ENCODE measurements at places on chromosomes 5 and 9.
A peak's percentile ranks its signal among the peaks of the same experiment; 100 is the strongest.

DNA sequence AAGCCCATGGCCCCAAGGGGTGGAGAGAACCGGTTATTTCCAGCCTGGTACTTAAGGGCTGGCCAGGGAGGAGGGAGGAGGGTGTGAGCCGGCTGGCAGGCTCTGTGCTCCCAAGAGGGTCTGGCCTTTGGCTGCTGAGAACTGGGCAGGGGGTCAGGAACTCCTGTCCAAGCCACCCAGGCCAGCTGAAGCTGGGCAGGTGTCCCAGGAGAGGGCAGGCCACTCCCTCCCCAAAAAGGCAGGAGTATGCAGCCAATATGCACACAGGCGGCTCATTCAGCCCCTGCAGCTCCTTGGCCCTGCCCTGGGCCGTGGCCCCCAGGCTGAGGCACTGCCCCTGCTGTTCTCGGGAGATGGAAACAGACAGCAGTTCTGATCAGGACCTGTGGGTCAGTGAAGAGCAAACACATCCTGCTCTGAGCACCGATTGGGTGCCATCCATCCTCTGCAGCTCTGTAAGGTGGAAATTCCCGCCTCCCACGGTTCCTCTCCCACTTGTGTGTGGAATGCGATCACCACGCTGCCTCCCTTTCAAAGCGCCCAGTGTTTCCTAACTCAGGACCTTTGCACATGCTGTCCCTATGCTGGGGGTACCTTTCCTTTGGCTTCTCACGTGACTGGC is 17.1 kb upstream of the KIF12 start:
- H3K4me1 ChIP-seq, result no peaks in the 10 kb centered on the region
- H3K27me3 ChIP-seq, result peaks cover 16% of the 10 kb centered on the region
- H3K4me3 ChIP-seq, result no peak overlapping the region
- no peak overlapping the region for H3K27ac ChIP-seq

- no peak for DNase-seq
- no peak overlapping the region for H3K27ac ChIP-seq
- no peak overlapping the region for H3K4me3 ChIP-seq
- no peaks in the 10 kb centered on the region for H3K36me3 ChIP-seq
- H3K4me1 ChIP-seq, result peaks cover 12% of the 10 kb centered on the region
- H3K27me3 ChIP-seq, result peaks cover 26% of the 10 kb centered on the region
These were observed 263.3 kb downstream of the MAST4 start for GRCh38 chr5:66859526-66859925.

DNA sequence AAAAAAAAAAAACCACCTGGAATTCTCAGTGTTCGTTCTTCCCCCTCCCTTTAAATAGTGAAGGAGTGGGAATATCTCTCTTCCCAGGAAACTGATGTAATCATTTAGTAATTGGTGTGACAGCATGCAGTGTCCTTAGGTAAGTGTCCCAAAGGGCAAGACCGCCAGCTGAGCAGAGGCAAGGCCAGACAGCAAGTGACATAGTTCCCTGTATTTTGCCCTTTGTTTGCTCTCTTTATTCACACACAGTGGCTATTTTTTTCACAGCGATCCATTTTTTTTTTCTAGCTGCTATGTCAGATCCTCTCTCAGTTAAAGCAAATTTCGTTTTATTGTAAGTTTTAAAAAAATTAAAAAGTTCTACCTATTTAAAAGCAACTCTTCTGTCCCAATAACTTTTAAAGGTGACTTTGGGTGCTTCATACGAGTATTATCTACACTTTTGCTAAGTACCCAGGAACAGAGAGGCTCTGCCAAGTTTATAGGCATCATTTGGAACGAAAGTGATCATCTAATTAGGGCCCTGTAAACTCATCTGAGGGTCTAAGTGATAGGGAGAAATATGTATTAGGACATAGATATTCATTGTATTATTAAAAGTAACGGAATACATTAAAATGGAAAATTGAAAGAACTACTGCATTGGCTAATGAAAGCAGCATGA is 98.2 kb upstream of the ALDH1A1 start:
- no peak overlapping the region for H3K4me3 ChIP-seq
- peaks cover 2% of the 10 kb centered on the region for H3K27me3 ChIP-seq
- no peaks in the 10 kb centered on the region for H3K36me3 ChIP-seq
- H3K27ac ChIP-seq, result no peak overlapping the region
- no peak for DNase-seq

- H3K27ac ChIP-seq, result no peak overlapping the region
- H3K27me3 ChIP-seq, result peaks cover 1% of the 10 kb centered on the region
- no peaks in the 10 kb centered on the region for H3K36me3 ChIP-seq
- DNase-seq, result no peak
These were observed 37.4 kb downstream of the ARHGEF37 start for GRCh38 chr5:149618581-149619248.

DNA sequence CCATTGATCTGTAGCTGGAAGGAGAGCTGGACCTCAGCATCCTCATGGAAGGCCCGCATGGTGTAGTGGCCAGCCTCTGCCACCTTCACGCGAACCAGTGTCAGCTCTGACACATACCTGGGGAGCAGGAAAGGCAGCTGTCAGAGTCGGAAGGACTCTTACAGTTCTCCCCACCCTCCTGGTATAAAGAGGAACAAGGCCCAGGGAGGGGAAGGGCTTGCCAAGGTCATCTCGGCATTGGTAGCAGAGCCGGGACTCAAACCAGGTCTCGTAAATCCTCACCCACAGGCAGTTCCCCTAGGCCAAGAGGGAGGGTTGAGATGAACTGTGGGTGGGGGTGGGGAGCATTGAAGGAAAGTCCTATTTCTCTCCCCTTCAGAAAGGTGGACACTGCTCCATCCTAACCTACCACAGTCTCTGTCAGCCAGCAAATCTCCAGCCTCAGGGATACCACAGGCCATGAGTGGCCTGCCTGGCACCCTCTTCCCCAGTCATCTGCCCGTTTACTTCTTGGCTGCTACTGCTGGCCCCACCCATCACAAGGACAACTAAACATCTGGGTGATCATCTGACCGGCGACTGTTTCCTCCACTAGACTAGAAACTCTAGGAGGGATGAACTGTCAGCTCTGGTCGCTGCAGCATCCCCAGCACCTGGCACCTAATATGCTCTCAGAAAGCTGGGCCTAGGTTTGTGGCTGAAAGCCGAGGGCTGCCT is 23.5 kb downstream of the PDGFRB start:
- no peak overlapping the region for H3K27ac ChIP-seq
- no peaks in the 10 kb centered on the region for H3K27me3 ChIP-seq
- peaks cover 24% of the 10 kb centered on the region for H3K36me3 ChIP-seq
- no peak overlapping the region for H3K4me3 ChIP-seq
- H3K4me1 ChIP-seq, result peaks cover 16% of the 10 kb centered on the region
- DNase-seq, result no peak

DNA sequence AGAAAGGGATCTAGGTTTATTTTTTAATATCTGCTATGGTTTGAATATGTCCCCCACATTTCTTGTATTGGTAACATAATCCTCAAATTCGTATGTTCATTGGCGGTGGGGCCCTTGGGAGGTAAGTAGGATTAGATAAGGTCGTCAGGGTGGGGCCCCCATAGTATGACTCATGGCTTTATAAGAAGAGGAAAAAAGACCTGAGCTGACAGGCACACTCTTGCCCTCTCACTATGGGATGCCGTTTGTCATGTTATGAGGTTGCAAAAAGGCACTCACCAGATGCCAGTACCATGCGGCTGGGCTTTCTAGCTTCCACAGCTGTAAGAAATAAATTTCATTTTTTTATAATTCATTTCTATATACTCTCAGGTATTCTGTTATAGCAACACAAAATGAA is 67.3 kb upstream of the SGCD start:
- no peak overlapping the region for H3K27ac ChIP-seq
- DNase-seq, result no peak
- H3K4me3 ChIP-seq, result no peak overlapping the region
- H3K4me1 ChIP-seq, result no peaks in the 10 kb centered on the region
- H3K36me3 ChIP-seq, result no peaks in the 10 kb centered on the region

DNA sequence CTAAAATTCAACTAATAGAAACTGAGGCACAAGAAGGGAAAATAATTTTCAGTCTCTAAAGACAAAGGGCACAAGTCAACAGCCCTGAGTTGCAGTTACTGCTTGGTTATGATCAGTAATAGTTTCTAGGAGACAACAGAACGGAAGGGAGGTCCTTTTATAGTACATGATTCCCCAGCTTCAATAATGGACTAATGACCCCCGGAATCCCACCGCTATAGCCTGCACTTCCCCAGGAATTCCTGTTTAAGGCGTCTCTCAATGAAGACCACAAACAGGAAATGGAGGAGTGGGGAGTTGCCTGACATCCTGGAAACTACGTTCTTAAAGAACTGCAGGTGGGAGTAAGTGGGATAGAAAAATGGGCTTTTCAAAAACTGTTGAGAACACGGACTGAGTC is 60.6 kb downstream of the DIAPH1 start:
- H3K4me3 ChIP-seq, result no peak overlapping the region
- peak overlapping the region; percentile 1 for H3K27ac ChIP-seq
- no peak for DNase-seq
- H3K4me1 ChIP-seq, result peaks cover 10% of the 10 kb centered on the region

- H3K4me1 ChIP-seq, result no peaks in the 10 kb centered on the region
- peaks cover 23% of the 10 kb centered on the region for H3K27me3 ChIP-seq
- no peak overlapping the region for H3K27ac ChIP-seq
- no peak overlapping the region for H3K4me3 ChIP-seq
- no peaks in the 10 kb centered on the region for H3K36me3 ChIP-seq
These were observed 27.7 kb downstream of the PRDM6 start for GRCh38 chr5:123116757-123117156.

DNA sequence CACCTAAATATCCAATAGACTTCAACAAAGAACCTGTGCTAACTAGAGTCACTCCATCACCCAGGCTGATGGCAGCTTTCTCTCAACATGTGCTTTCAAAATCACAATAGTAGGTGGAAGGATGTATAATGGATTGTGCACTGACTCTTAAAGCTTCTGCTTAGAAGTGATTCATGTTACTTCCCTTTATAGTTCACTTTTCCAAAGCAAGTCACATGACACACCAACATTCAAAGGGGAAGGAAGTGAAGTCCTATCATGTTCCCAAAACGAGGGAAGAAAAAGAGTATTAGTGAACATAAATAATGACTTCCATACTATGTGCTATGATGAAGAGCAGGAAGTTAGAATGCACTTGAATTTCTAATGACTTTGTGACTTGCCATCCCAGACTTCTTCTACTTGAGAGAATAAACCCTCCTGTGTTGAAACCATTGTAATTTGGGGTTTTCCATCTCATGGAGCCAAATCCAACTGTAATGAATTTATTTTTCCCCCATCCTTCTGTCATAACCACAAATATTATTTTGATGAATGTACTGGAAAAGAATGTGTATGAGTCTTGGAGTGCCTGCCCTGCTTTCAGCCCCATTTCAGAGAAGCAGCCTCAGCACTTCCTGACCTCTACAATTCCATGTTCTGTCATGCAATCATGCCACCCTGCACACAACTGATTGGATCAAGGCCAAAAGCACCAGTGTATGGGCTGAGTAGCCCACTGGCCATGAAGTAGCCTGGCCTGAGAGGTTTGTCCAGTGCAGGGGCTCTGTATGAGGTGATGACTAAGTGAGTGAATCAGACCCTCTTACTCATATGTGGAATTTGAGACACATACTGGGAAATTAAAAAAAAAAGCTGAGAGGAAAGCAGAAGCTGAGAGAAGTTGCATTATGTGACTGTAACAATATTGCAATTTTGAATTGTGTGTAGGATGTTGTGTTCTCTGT is 525.9 kb upstream of the CLINT1 start:
- peaks cover 1% of the 10 kb centered on the region for H3K36me3 ChIP-seq
- no peak for DNase-seq
- no peak overlapping the region for H3K4me3 ChIP-seq
- H3K27ac ChIP-seq, result peak overlapping the region; percentile 5

DNA sequence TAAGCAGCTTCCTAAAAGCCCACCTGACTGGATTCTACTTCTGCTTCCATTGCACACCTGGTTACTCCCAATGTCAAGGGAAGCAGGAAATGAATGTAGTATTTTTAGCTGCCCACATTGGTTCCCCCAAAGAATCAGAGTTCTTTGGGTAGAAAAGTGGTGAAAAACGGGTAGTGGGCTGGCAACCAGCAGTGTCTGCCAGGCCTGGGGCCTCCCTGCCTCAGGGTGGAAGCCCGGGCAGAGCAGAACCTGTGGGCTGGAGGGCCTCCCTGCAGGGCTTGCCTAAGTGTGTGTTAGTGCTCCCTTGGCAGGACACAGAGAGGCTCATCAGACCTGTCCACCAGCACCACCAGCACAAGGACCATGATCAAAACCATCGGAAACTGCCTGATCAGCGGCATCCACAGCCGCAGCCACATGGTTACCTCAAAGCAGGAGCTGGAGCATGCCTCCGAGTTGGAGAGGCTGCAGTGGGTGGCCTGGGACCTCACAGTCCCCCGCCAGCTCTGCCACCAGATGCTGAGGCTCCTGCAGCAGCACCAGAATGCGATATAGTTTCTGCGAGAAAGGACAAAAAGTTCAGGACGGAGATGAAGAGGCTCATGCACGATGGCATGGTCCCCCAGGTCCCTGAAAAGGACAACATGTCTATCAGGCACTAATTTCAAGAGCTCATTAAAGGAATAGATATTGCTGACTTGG is 72.2 kb downstream of the PTPDC1 start:
- no peak overlapping the region for H3K27ac ChIP-seq
- peaks cover 25% of the 10 kb centered on the region for H3K4me1 ChIP-seq
- no peaks in the 10 kb centered on the region for H3K27me3 ChIP-seq
- no peak overlapping the region for H3K4me3 ChIP-seq
- no peak for DNase-seq

DNA sequence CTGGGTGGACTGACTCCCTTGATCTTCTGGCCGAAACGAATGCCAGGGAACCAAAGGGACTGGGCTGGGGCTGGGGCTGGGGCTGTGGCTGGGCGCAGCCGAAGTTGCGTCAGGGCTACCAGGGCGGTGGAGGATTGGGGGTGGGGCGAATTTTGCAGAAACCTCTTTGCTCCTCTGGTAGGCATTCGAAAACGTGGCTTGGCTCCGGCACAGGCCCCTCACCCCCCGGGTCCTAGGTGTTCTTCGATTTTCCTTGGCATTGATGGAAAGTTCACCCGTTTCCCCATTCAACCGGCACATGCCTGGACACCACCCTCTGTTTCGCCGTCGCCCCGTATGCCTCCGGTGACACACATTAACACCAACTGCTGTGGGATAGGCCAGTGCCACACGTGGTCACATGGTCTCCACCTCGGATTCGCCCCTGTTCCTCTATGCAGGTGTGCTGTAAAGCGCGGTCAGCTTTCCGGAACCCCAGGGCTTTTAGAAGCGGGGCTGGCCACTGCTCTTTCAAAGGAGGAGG is 477.1 kb downstream of the SPATA31A7 start:
- H3K4me3 ChIP-seq, result no peak overlapping the region
- no peaks in the 10 kb centered on the region for H3K36me3 ChIP-seq
- no peak overlapping the region for H3K27ac ChIP-seq
- no peaks in the 10 kb centered on the region for H3K4me1 ChIP-seq

- no peak overlapping the region for H3K4me3 ChIP-seq
- H3K27me3 ChIP-seq, result peaks cover 9% of the 10 kb centered on the region
- no peaks in the 10 kb centered on the region for H3K4me1 ChIP-seq
- DNase-seq, result no peak
- H3K27ac ChIP-seq, result no peak overlapping the region
These were observed 67.4 kb upstream of the HRH2 start for GRCh38 chr5:175590471-175590881.

DNA sequence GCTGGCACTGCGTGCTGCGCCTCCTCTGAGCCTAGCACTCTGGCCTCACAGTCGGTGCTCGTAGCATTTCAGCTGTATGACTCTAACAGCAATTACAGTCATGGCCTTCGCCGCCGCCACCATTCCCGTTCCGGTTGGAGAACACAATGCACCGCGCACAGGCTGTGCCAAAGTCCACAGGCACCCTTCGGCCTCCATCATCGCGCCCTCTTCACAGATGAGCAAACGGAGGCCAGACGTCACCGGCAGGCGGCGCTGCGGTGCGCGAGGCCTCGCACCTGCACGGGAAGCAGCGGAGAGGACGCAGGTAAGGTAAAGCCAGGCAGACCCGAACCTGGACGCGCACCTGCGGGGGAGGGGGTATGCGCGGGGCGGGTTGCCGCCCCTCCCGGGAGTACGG is 128.9 kb downstream of the BARX1 start:
- peaks cover 1% of the 10 kb centered on the region for H3K4me1 ChIP-seq
- H3K4me3 ChIP-seq, result no peak overlapping the region
- peaks cover 29% of the 10 kb centered on the region for H3K27me3 ChIP-seq
- no peak overlapping the region for H3K27ac ChIP-seq
- peak; percentile 72 for DNase-seq
- no peaks in the 10 kb centered on the region for H3K36me3 ChIP-seq
